Urinary bladder (tissue), 4 donors: ENCODE measurements at places on chromosomes 1 and 21.

DNA sequence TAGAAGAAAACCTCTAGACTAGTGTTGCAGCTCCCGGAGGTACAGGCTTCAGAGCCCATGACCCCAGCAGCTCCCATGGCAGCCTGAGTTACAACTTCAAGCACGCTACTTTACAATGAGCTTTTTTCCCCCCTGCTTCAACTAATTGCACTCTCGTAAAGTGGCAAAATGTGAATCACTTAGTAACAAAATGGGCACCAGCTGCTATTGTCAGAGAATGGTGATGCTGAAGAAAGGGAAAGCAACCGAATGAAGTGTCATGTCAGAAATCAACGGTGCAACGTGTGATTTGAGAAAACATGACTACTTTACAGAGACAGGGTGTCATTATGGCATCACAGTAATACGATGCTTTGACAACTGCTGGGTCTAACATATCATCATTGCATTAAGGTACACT is 40.5 kb downstream of the ESRRG start:
- no peak for DNase-seq

GRCh38 chr1:60963167-60963940 is 119.0 kb upstream of the NFIA start:
- no peak for DNase-seq

- DNase-seq = no peak
Observed at GRCh38 chr1:231182317-231182716, 20.5 kb downstream of the TRIM67 start.

GRCh38 chr1:171213559-171214454 is 28.7 kb downstream of the FMO2 start:
- no peak for DNase-seq

DNA sequence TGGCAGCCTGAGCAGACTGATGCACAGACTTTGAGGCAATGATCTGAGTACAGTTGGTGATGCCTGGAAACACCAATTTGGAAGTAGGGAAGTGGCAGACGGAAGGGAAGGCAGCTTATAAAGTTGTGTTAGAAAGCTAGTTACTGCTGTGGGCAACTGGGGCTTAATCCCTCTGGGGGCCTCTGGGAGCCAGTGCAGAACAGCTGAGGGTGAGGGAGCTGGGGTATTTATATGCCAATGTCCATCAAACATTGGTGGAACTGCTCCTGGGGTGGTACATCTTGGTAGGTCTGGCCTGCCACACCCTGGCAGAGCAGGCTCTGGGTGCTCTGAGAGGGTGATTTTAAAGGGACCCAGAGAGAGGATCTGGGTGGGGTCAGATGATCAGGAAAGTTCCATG is 28.1 kb downstream of the TNFRSF8 start:
- DNase-seq = no peak

DNA sequence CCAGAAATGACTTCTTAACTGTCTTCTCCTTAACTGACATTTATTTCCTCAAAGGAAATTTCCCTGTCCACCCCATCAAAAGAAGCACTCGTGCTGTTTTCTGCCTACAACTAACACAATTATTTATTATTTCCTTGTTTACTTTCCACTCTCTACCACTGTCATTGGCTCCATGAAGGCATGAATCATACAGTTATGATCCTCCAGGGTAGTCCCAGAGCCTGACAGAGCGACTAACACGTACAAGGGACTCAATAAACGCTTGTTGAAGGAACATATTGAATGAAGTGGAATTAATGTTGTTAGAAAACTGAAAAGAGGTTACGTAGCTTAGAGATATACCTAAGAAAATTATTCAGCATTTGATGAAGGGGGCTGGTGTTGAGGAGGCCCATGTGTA is 20.9 kb downstream of the GREM2 start:
- no peak for DNase-seq

DNA sequence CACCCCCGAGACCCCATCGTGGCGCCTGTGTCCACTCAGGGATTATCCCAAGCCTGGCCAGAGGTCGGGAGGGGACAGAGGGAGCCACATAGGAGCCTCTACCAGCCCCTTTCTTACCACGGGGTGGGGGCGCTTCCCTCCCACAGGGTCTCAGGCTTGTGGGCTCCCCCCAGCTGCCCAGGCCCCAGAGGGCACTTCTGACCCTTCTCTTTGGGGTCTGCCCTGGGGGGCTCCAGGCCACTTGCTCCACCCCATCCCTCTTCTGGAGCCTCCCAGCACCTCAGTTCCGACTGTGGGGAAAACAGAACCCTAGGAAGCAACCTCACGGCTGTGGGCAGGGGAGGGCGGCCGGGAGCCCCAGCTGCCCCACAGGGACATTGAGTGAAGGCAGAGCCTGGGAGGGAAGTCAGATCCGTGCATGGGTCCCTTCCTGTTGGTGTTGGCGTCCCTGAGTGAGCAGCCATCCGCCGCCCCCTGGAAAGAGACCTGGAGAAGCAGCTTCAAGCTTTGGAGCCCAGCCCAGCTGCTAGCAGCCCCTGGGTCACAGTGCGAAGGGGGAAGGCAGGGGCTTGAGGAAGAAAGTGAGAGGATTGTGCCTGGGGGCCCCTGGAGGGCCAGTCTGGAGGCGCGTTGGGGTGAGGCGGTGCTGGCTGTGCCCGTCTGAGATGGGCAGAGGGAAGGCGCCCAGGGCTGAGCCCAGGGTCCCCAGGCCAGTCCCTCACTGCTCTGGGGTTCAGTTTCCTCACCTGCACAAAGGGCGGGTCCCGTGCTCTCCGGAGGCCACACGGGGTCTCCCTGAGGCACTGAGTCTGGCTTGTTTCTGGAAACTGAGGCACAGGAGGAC is 22.1 kb downstream of the RRP1 start:
- DNase-seq = no peak

GRCh38 chr1:238191170-238191569 is 300.4 kb upstream of the ZP4 start:
- no peak for DNase-seq

GRCh38 chr1:59605761-59606160 is 209.0 kb upstream of the HOOK1 start:
- no peak for DNase-seq

GRCh38 chr1:212976586-212976985 is 26.2 kb downstream of the VASH2 start:
- no peak for DNase-seq

DNA sequence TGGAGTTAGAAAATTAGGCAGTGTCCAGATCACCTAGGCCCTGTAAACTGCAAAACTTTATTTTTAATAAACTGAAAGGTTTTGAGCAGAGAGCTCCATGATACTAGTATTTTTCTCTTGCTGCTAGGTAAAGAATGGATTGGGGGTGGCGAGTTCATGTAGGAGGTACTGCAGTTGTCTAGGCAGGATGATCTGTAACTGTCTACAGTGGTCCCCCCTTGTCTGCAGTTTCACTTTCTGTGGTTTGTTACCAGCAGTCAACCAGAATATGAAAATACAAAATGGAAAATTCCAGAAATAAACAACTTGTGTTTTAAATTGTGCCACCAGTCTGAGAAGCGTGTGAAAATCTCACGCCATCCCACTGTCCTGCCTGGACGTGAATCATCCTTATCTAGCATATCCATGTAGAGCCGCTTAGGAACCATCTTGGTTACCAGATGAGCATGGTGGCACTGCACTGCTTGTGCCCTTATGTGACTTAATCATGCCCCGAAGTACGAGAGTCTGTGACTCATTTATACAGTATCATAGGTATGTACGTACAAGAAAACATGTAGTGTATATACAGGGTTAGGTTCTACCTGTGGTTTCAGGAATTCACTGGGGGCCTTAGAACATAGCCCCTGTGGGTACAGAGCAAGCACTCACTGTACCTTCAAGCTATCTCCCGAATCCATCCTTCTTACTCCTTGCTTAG is 94.2 kb downstream of the AHCTF1 start:
- no peak for DNase-seq

GRCh38 chr1:101741910-101742309 is 254.8 kb downstream of the OLFM3 start:
- no peak for DNase-seq

GRCh38 chr1:90043586-90043985 is 48.7 kb downstream of the ZNF326 start:
- DNase-seq = no peak

DNA sequence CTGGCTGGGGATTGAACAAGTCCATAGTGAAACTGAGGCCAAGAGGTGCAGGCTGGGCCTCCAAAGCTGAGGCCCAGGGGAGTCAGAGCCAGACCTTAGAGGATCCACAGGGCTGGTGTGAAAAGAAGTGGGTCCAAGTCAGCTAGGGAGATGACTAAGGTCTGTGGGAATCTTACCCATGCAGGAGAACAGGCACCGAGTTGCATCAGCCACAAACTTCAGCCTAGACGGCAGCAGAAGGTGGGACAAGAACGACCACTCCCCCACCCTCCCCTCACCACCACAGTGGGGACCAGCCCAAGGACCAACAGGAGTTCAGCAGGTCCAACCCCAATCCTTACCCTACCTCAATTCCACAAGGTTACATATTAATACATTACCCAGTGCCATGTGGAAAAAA is 282.3 kb downstream of the TTLL7 start:
- no peak for DNase-seq

DNA sequence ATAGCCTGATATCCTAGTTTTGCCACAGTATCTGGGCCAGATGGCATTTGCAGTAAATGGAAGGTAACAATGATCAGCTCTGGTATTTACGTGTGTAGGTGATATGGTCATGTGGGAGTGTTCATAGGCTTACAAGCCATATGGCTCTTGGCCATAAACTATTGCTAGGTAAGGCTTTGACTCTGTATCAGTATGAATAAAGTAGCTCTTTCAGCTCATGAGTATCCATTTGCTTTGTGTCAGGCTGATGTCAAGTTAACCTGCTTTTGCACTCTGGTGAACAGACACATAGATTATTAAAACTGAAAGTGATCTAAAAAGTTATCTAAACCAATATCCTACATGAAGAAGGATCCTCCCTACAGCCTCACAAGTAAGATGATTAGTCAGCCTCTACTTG is 69.0 kb downstream of the DDR2 start:
- no peak for DNase-seq

- no peak for DNase-seq
Observed at GRCh38 chr1:11062965-11063401, 3.2 kb upstream of the SRM start.

GRCh38 chr1:168792142-168792541 is 63.1 kb upstream of the DPT start:
- DNase-seq = no peak

GRCh38 chr21:37043818-37044217 is 29.1 kb downstream of the PIGP start:
- no peak for DNase-seq

- no peak for DNase-seq
Observed at GRCh38 chr1:106222403-106222802, 834.1 kb upstream of the PRMT6 start.

DNA sequence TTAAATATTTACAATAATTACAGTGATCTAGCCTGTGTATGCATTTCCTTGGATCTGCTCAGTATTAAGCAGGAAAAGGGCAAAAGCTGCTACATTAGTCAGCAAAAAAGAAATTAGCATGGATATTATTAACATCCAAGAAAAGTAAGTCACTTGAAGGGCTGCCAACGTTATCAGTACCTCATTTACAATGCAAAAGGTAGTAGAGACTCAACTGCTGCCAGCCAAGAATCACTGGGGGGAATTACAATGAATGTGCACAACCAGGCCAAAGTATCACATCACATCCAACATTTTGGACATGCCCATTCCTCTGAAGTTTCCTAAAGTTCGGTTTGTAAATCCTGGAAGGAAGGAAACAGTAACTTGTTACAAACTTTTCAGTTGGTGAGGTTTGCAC is 1.9 kb downstream of the CNN3 start:
- no peak for DNase-seq

DNA sequence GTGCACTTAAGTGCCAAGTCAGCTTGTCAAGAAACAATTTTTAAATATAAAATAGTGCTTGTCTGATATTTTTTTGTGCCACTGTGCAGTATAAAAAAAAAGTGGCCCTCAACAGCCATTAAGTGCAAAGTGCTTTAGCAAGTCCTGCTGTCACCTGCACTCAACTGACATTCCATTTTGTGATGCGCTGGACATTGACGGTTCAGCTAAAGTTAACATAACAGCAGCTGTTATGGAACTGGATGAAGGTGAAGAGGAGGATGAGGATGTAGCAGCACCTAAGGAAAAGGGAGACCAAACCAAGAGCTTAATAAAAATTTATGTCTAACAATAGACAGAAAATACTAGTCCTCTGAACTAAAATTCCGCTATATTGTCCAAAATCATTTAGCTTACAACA is 7.3 kb upstream of the RBM34 start:
- no peak for DNase-seq

DNA sequence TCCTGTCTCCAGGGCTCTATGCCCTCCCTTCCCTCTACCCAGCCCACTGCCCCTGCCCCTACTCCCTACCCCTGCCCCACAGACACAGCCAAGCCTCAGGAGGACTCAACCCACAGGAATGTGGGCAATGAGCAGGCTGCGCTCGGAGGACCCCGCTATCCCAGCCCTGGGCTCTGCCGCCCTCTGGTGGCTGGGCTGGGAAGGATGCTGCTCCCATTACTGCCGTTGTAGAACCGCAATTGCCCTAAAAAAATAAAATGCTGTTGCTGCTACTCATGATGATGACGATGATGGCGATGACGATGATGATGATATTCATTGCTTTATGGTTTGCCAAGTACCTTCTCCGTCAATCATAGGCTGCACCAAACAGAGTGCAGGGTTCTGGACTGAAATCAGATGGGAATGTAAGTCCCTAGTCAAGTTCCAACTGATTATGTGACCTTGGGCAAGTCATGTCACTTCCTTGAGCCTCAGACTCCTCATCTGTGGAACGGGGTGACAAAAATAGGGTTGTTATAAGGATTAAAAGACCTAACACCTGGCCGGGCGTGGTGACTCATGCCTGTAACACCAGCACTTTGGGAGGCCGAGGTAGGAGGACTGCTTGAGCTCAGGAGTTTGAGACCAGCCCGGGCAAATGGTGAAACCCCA is 24.6 kb downstream of the ARHGEF19 start:
- DNase-seq = no peak

DNA sequence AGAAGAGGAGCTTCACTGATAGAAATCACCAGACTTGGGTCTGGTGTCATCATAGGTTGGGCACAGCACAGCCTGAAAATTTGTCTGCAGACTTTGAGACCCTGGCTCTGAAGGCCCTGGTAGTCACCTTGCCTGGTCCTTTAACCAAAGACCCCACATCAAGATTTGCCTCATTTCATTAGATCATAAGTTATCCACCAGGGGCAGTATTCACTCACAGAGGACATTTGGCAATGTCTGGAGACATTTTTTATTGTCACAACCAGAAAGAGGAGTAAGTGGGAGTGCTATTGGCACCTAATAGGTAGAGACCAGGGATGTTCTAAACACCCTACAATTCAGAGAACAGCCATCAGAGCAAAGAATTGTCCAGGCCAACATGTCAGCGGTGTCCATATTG is 22.1 kb upstream of the PAX7 start:
- no peak for DNase-seq

DNA sequence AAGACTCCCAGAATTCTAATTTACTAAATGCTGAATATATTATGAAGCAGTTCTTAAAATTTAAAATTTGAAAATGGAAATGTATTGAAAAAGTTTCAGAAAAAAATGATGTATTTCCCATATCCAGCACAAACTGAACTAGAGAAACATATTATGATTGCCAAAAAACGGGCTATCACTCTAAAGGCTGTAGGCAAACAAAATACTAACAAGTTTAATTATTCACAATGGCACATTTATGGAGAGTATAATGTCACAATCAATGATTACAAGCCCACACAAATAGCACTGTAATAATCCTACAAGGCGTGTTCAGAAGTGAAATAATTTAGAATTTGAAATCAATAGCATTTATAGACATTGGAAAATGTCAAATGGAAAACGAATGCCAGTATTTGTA is 531.3 kb downstream of the PTBP2 start:
- DNase-seq = no peak
